ENCODE measurements at places on chromosomes 1 and 21. TPM values are rescaled to one million over a fixed set of nuclear protein-coding genes. Genes with fewer than 3 reads are reported as not detected.

DNA sequence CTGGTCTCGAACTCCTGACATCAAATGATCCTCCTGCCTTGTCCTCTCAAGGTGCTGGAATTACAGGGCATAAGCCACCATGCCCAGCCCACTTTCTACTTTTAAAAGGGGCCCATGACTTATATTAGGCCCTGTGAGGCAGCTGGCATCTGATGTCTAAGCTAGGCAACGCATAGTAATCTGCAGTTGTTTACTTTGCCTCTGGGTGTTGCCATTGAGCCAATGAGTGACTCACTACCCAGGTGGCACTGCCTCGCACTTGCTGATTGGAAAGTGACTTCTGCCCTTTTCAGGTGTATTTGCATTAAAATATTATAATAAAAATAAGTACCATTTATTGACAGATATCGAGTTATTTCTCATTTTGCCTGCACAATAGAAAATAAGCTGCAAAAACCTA is 84.9 kb downstream of the KIF14 start:
- DNase-seq, result peak; percentile 68
- no peak overlapping the region for H3K27ac ChIP-seq
- H3K27me3 ChIP-seq, result no peaks in the 10 kb centered on the region
- no peaks in the 10 kb centered on the region for H3K4me1 ChIP-seq
- H3K36me3 ChIP-seq, result no peaks in the 10 kb centered on the region
- no peak overlapping the region for H3K4me3 ChIP-seq

- peaks cover 3% of the 10 kb centered on the region for H3K4me1 ChIP-seq
- no peak overlapping the region for H3K27ac ChIP-seq
- peak; percentile 27 for DNase-seq
- no peaks in the 10 kb centered on the region for H3K36me3 ChIP-seq
- no peak overlapping the region for H3K4me3 ChIP-seq
Measured at GRCh38 chr1:57067863-57068262, 102.0 kb upstream of the C8B start.

PEAR1 gene
- total RNA-seq, result 0.28 TPM

DNA sequence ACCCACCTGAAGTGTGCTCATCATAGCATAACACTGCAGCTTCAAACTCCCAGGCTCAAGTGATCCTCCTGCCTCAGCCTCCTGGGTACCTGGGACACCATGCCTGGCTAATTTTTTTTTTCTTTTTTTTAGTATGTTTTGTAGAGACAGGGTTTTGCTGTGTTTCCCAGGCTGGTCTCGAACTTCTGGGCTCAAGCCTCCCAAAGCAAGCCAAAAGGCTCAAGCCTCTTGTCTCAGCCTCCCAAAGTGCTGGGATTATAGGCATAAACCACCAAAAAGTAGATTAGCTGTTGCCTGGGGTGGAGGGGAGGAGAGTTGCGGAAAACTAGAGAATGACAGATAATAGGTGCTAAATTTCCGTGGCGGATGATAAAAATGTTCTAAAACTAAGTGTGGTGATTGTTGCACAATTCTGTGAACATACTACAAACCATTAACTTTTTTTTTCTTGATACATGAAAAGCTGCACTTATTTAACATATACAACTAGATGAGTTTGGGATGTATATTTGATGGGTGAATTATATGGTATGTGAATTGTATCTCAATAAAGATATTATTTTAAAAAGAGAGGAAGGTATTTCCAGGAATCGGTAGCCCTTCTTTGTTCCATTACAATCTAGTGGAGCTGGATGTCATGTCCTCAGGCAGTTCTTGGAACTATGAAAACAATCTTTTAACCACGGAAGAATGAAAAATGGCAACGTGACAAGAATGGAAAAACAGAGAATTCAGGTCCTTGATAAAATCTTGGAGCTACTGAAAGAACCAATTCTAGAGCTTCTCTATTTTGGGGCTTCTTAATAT is 27.3 kb upstream of the MED18 start:
- H3K27ac ChIP-seq, result no peak overlapping the region
- no peaks in the 10 kb centered on the region for H3K36me3 ChIP-seq
- no peak for DNase-seq
- no peak overlapping the region for H3K4me3 ChIP-seq

DYNLT5 gene
- total RNA-seq, result 2.8 TPM

GRCh38 chr1:231866392-231867331 is 240.1 kb downstream of the DISC1 start:
- H3K27ac ChIP-seq, result no peak overlapping the region
- peak; percentile 86 for DNase-seq
- H3K4me3 ChIP-seq, result no peak overlapping the region
- H3K36me3 ChIP-seq, result no peaks in the 10 kb centered on the region
- peaks cover 5% of the 10 kb centered on the region for H3K4me1 ChIP-seq

TFF3 gene
- not detected for total RNA-seq

SLAMF6 gene
- total RNA-seq, result not detected

DNA sequence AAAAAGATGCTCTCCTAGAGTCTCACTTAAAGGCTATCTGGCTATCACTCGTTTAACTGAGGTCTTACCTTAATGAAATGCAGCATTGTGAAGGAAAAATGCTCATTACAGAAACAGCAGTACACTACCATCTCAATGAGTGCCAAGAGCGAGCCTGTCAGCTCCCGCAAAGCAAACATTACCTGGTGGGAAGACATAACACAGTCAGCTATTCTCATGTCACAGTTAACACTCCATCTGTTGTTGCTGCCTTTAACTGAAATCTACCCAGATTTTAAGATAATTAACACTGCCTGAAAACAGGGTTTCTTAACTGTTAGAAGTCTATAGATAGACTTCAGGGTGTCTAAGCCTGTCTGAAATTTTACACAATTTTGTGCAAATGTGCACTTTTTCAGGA is 39.1 kb downstream of the PCSK9 start:
- DNase-seq, result no peak
- peak overlapping the region; percentile 20 for H3K27ac ChIP-seq
- no peaks in the 10 kb centered on the region for H3K27me3 ChIP-seq

CCDC27 gene
- 0.45 TPM for total RNA-seq

GRCh38 chr21:36396325-36396724 is 11.1 kb downstream of the CHAF1B start:
- H3K4me3 ChIP-seq, result no peak overlapping the region
- H3K4me1 ChIP-seq, result no peaks in the 10 kb centered on the region
- H3K27ac ChIP-seq, result no peak overlapping the region
- H3K27me3 ChIP-seq, result no peaks in the 10 kb centered on the region
- no peak for DNase-seq
- H3K36me3 ChIP-seq, result peaks cover 5% of the 10 kb centered on the region

KCNQ4 gene
- 3.0 TPM for total RNA-seq

DNA sequence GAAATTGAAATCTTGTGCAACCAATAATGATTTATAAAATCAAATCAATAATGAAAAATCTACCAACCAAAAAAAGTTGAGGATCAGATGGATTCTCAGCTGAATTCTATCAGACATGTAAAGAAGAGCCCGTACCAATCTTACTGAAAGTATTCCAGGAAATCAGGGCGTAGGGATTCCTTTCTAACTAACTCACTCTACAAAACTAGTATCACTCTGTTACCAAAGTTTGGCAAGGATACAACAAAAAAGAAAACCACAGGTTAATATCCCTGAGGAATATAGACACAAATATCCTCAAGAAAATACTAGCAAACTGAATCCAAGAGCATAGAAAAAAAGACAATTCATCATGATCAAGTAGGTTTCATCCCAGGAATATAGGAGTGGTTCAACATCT is 52.8 kb upstream of the ADGRL4 start:
- no peak for DNase-seq
- no peaks in the 10 kb centered on the region for H3K4me1 ChIP-seq
- H3K27me3 ChIP-seq, result no peaks in the 10 kb centered on the region

GRCh38 chr21:42456457-42456856 is 39.6 kb downstream of the RSPH1 start:
- H3K27me3 ChIP-seq, result no peaks in the 10 kb centered on the region
- peaks cover 6% of the 10 kb centered on the region for H3K4me1 ChIP-seq

DNA sequence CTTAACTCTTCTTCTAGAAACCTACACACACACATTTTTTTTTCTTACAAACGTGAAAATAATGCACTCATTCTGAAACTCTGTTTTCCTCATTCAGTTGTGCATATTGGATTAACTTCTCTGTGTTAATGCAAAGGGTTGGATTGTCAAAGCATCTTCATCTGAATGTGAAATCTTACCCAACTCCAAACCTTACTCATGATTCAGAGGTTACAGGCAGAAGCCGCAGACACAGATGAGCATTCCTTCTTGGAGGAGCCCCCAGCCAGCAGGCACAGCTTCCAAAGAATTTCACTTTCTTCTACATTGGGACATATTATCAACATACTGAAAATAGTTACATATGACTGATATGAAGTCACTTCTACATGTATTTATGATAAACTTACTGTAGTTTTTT is 15.7 kb downstream of the PATJ start:
- no peak for DNase-seq
- H3K27ac ChIP-seq, result peak overlapping the region; percentile 42

GPR25 gene
- total RNA-seq, result not detected

DNA sequence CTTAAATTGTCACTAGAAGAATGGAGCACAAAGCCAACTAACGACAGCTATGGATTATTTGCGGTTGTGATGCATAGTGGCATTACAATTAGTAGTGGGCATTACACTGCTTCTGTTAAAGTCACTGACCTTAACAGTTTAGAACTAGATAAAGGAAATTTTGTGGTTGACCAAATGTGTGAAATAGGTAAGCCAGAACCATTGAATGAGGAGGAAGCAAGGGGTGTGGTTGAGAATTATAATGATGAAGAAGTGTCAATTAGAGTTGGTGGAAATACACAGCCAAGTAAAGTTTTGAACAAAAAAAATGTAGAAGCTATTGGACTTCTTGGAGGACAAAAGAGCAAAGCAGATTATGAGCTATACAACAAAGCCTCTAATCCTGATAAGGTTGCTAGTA is 13.5 kb downstream of the USP1 start:
- H3K27me3 ChIP-seq, result no peaks in the 10 kb centered on the region
- no peak overlapping the region for H3K27ac ChIP-seq
- H3K4me3 ChIP-seq, result no peak overlapping the region
- no peaks in the 10 kb centered on the region for H3K4me1 ChIP-seq
- H3K36me3 ChIP-seq, result peaks cover 45% of the 10 kb centered on the region

DNA sequence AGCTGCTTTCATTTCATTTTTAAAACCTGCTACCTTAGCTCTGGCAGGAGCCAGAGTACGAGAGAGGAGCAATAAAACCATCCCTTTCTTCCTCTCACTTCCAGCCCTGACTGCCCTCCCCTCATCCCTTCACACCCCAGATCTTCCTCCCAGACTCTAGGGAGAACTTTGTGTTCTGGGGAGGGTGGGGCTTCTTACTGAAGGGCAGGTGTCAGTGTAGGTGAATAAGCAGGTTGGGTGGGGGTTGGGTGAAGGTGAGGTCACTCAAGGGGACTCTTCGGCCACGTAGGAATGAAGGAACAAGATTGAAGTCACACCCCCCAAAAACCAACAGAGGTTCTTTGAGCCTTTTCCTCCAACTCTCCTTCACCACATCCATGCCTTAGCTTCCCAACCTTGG is 88.9 kb downstream of the CD58 start:
- no peak overlapping the region for H3K4me3 ChIP-seq
- peaks cover 16% of the 10 kb centered on the region for H3K4me1 ChIP-seq
- H3K27ac ChIP-seq, result no peak overlapping the region
- no peak for DNase-seq
- H3K27me3 ChIP-seq, result no peaks in the 10 kb centered on the region
- no peaks in the 10 kb centered on the region for H3K36me3 ChIP-seq

DNA sequence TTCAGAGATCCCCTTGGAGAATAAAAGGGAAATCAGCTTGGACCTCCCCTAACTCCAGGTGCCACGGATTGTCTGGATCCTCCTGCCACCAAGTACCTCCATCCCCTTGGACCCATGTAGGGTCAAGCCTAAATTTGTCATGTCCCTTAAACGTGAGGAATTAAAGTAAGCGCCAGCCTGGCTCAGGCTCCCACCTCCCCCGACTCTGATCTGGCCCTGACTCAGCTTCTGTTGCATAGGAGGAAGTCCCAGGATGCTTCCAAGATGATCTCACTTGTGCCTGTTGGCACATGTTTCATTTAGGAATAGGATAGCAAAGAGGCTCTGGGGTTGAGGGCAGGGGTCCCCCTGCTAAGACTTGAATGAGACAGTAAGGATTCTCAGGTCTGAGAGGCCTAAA is 231.9 kb upstream of the JUN start:
- no peak overlapping the region for H3K27ac ChIP-seq
- peaks cover 26% of the 10 kb centered on the region for H3K4me1 ChIP-seq
- no peaks in the 10 kb centered on the region for H3K36me3 ChIP-seq
- DNase-seq, result no peak

ADGRL4 gene
- 1.3 TPM for total RNA-seq
